HS-5 (cell line): ENCODE measurements at places on chromosomes 11 and 22.
A peak's percentile ranks its signal among the peaks of the same experiment; 100 is the strongest.

DNA sequence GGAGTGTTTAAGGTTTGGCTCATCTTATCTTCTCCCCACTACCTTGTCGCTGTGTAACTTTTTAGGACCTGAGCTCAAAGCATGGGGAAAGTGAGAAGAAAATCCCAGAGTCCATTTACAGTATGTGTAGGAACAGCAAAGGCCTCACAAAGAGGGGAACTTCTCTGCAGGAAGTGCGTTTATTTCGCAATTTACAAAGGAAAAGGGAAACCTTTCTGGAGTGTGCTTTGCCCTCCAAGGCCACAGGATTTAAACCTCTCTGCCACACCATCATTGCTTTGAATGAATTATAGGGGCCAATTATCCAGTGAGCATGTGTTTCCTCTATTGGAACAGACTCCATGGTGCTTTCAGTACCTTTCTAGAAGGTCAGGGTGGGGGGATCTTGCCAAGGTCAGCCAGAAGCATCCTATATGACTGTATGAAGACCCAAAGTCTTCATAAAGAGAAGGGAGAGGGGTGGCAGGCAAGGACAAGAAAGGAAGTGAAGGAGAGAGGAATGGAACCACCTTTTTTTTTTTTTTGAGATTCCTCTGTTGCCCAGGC is 68.1 kb upstream of the LMO2 start:
- DNase-seq = no peak

GRCh38 chr22:26172389-26172990 is 3.2 kb downstream of the SEZ6L start:
- no peak for DNase-seq

GRCh38 chr11:66264914-66265313 is 3.5 kb upstream of the RAB1B start:
- DNase-seq = no peak

DNA sequence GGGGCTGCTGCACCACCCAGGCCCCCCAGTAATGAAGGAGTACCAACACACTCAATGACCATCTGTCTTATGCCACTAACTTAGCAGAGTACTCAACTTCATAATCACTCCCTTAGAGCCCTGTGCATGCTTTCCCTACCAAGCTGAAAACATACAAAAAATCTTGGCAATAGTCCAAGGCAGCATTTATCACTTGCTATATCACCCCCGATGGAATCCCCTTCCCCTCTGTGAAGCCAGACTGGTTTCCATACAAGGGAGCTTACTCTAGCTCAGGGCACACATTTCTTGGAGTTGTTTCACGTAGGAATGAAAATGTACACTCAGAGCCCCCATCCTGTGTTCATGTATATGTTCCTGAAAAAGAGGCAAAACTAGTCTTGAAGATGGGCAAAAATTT is 301.3 kb upstream of the TENM4 start:
- no peak for DNase-seq

DNA sequence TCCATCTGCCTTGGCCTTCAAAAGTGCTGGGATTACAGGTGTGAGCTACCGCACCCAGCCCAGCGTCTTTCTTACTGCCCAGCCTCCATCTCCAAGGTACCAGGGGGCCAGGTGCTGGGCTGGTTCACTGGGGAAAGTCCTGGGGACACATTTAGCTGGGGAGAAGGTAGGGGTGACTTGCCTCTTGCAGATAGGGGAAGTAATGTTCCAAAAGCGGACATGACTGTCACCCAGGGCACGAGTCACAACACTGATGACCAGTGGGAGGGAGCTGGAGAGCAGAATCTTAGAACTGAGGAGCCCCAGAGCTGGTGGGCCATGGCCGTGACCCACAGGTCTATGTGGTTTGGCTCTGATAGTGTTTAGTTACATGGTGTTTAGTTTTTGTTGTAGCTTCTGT is 2.4 kb upstream of the SLC15A3 start:
- no peak for DNase-seq

- no peak for DNase-seq
Measured at GRCh38 chr11:57516061-57516443, 550 bp upstream of the SLC43A1 start.

DNA sequence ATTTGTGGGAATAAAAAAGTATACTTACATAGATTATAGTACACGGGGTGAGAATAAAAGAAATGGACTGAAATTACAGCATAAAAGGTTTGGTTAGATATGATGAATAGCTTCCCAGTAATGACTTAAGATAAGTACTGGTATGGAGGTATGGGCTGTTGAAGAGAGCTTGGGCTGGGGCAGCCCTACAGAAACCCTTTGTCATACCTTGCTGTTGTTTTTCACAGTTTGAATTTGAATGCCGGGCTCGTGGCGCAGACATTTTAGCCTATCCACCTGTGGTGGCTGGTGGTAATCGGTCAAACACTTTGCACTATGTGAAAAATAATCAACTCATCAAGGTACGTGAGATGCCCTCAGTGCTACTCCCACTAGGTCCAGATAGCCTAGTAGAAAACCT is 42.3 kb upstream of the RBX1 start:
- DNase-seq = no peak

GRCh38 chr11:68999093-68999747 is 13.8 kb downstream of the MRGPRF start:
- no peak for DNase-seq

GRCh38 chr11:57240757-57241156 is 3.7 kb upstream of the APLNR start:
- DNase-seq = no peak

GRCh38 chr22:22744412-22745224 is 100.2 kb downstream of the GGTLC2 start:
- DNase-seq = no peak

DNA sequence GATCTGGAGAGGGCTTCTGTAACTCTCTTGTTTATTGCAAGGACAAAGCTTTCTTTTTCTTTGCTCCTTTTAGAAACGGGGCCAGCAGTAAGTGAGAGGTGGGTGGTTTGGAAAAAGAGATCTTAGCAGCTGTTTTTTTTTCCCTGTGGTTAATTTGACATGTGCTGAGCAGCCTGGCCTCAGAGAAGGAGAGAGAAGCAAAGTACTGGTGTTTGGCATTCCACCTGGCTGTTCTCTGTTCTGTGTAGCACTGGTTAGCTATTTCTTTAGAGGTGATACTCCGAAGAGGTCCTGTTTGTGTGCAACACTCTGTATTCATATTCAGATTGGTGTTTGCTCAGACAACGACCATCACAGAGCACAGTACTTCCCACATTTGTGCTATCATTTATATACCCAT is 80.8 kb upstream of the SORL1-AS1 start:
- no peak for DNase-seq

DNA sequence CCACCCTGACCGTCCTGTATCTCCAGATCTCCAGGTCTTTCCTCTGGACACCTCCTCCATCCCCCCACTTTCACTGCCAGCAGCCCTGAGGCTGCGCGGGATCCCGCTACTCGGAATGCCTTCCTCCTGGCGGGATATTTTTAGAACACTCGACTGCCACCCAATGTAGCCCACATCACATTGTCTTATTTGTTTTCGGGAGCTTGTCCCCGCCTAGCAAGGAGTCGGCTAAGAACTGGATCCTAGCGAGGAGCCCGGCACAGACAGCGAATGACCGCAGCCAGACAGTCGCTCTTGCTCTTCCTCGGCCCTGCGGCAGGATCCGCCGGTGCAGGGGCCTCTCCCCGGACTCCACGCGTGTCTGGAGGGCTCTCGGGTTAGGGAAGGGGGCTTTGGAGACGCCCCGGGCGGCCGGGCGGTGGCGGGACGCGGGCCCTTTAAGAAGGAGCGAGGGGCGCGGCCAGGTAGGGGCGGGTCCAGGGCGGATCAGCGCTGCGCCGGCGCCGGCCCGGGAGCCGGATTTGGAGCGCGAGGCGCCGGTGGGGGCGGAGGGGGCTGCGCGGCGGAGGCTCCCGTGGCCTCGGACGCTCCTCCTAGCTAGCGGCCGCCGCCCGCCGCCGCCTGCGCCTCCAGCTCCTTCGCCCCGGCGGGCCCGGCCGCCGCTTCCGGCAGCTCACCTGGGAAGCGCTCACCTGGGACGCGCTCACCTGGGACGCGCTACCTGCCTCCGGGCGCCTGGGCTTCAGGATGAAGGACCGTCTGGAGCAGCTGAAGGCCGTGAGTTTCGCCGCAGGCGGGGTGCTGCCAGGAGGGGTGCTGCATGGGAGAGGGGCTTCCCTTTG is at the start of gene STX3:
Gene STX3 (plus strand): TSS at position 518 of the 842 bp plus-strand sequence. CDS start 230 bp downstream, at position 748.
- peak; percentile 62 for DNase-seq

DNA sequence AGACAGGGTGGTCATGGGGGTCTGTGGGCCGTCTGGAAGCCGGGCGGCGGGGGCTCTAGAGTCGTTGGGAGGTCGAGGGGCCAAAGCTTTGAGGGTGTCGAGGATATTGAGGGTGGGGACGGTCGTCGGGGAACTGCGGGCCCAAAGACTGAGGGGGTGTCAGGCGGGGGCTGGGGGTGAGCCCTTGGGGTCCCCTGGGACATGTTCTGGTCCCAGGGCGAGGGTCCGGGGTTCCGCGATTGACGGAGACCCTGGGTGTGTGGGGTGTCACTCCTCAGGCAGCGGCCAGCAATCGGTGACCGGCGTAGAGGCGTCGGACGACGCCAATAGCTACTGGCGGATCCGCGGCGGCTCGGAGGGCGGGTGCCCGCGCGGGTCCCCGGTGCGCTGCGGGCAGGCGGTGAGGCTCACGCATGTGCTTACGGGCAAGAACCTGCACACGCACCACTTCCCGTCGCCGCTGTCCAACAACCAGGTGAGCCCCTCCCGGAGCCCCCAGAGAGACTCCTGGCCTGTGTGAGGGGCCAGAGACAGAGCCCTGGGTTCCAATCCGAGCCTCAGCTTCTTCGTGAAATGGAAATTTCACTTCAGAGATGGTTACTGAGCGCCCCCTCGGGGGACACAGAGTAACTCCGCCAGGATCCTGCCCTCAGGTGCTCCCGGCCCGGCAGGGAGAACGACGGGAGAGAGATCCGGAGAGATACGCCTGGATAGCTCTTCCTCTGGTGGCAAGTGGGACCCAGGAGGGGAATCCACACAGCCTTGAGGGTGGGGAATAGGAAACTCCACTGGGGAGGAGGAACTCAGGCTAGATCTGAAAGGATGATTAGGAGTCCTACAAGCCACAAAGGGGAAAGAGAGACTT is 714 bp downstream of the SDF2L1 start:
- no peak for DNase-seq

- no peak for DNase-seq
Measured at GRCh38 chr22:36182857-36183256, 18.8 kb downstream of the APOL4 start.

- DNase-seq = no peak
Measured at GRCh38 chr22:30305519-30305905, 16.2 kb upstream of the CASTOR1 start.

GRCh38 chr11:19244621-19245020 is 3.9 kb upstream of the E2F8 start:
- no peak for DNase-seq

- no peak for DNase-seq
Measured at GRCh38 chr11:44752713-44753112, 26.0 kb downstream of the TSPAN18 start.

- no peak for DNase-seq
Measured at GRCh38 chr22:26890870-26891269, 233.5 kb downstream of the MIAT start.

DNA sequence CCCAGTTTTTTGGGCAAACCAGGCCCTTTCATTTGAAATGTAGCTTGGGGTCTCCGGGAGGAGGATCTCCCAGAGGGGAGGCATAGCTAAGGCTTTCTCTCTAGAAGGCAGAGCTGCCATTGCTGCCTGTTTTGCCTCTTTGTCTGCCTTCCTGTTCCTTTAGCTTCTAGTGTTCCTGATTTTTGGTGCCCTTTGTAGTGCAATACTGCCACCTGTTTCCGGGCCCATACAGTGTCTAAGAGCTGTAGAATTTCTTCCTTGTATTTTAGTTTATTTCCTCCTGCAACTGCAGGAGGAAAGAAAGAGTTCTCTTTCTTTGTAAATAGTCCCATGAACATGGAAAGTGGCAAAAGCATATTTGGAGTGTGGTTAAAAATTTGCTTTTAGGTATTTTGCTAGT is 19.3 kb upstream of the GLYATL1 start:
- DNase-seq = no peak

GRCh38 chr11:86938900-86939880 is 16.0 kb downstream of the FZD4 start:
- no peak for DNase-seq

DNA sequence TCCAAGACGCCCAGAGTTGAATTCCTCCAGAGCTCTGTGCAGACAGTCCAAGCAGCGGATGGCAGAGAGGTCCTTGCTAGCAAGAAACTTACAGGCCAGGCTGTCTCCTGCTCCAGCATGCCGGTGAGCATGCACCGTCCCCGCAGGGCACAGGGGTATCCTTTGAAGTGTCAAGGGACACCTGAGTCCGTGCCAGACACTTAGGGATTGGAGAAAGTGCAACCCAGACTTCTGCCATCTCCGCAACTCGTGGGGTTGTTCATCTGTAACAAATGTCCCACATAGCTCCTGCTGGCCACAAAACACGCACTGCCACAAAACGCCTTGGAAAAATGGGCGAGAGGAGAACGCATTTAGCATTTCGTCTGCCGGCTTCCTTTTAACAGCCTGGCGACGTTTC is 13.3 kb downstream of the TSPO start:
- DNase-seq = no peak

- peak; percentile 75 for DNase-seq
Measured at GRCh38 chr11:31968461-31969358, 122.2 kb upstream of the RCN1 start.

DNA sequence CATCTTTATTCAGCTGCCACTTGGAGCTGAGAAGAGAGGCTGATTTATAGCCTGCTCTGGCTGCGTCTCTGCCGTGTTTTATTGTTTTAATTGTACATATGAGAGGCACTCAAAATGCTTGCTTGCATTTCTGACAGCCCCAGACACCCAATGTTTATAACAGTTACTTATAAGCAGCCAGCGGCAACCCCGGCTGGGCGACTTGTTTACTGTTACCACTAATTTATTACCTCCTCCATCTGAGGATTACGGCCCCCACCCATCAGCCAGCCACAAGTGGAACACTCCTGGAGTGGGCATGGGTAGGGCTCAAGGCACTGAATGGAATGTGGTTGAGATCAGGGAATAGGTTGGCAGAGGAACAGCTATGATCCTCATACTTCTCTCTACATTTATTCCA is 61.2 kb downstream of the CLPB start:
- DNase-seq = no peak

DNA sequence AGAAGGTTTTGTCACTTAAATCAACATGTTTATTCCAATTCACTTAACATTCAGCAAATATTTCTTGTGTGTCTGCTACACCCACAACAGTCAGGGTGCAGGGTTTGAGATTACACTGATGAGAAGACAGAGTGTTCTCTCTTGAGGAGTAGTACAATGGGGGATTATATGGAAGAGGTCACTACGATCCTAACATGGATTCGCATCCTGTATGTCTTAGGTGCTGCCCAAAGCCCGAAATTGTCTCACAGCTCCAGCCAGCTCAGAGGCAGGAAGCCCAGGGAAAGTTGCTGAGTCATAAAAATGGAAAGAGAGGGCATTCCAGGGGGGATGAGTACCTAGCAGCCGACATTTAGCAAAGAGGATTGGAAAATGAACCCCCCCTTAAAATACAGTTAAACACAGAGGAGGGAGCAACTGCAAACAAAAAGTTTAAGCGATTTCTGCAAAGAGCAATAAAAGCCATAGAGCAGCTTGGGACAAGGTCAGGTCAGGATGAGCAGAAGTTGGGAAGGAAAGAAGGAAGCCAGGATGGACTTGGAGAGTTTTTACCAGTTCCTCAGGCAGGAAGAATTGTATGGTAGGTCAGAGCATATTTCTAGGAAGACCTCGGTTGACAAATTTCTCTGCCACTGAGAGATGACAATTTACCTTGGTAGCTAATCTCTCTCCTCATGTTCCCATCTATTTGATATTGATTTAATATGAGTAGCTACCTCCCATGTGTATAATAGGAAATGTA is 49.5 kb downstream of the IGLL5 start:
- no peak for DNase-seq

- no peak for DNase-seq
Measured at GRCh38 chr11:72330131-72330727, 86.3 kb upstream of the PHOX2A start.
